ENCODE measurements at places on chromosomes 13 and 19. TPM values are rescaled to one million over a fixed set of nuclear protein-coding genes. Genes with fewer than 3 reads are reported as not detected.

GRCh38 chr19:51501594-51502263 lies at the start of gene SIGLEC12:
Gene SIGLEC12 (minus strand): TSS chr19:51501800. CDS start chr19:51501733, 67 bp downstream.
- H3K4me1 ChIP-seq = no peaks in the 10 kb centered on the region
- no peak within 1 kb of the TSS for H3K4me3 ChIP-seq
- no peaks in the 10 kb centered on the region for H3K36me3 ChIP-seq

C1QTNF9B gene
- not detected for total RNA-seq

ZSCAN4 gene
- not detected for total RNA-seq

- no peak overlapping the region for H3K27ac ChIP-seq
- no peaks in the 10 kb centered on the region for H3K36me3 ChIP-seq
- DNase-seq = no peak
- H3K4me1 ChIP-seq = no peaks in the 10 kb centered on the region
- H3K4me3 ChIP-seq = no peak overlapping the region
- H3K27me3 ChIP-seq = no peaks in the 10 kb centered on the region
Observed at GRCh38 chr19:29417048-29417447, 108.7 kb upstream of the VSTM2B start.

DNA sequence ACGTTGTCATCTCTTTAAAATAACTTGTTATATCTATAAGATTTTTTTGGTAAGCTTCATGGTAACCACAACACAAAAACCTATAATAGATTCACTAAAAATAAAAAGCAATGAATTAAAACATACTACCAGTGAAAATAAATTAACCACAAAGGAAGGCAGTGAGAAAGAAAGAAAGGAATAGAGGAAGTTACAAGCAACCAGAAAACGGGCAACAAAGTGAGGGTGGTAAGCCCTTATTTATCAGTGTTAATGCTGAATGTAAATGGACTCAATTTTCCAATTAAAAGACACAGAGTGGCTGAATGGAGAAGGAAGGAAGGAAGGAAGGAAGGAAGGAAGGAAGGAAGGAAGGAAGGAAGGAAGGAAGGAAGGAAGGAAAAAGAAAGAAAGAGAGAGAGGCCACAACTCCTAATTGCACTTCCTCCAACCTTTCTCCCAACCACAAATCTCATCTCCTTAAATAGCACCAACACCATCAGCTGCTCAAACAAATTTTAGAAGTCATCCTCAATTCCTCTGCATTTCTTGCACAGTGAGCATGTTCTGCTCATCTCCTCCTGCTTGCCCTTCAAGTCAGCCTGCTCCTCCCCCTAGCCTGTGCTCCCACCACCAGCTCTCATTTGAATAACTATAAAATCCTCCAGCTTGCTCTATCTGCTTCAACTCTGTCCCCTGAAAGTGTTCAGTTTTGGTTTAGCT lies 48.6 kb downstream of the CCNA1 start:
- H3K36me3 ChIP-seq = no peaks in the 10 kb centered on the region
- H3K4me3 ChIP-seq = no peak overlapping the region
- no peak for DNase-seq
- no peaks in the 10 kb centered on the region for H3K4me1 ChIP-seq
- H3K27ac ChIP-seq = no peak overlapping the region

MBD3L3 gene
- total RNA-seq = not detected

- H3K27ac ChIP-seq = no peak overlapping the region
- no peaks in the 10 kb centered on the region for H3K36me3 ChIP-seq
- no peak overlapping the region for H3K4me3 ChIP-seq
- H3K4me1 ChIP-seq = no peaks in the 10 kb centered on the region
Observed at GRCh38 chr13:53920916-53921315, 892.3 kb downstream of the OLFM4 start.

HIPK4 gene
- total RNA-seq = not detected

GRCh38 chr19:51781999-51782398 lies 13.0 kb upstream of the FPR3 start:
- no peak for DNase-seq
- no peak overlapping the region for H3K27ac ChIP-seq
- H3K4me1 ChIP-seq = peaks cover 6% of the 10 kb centered on the region
- no peak overlapping the region for H3K4me3 ChIP-seq

FUT3 gene
- 0.22 TPM for total RNA-seq

DNA sequence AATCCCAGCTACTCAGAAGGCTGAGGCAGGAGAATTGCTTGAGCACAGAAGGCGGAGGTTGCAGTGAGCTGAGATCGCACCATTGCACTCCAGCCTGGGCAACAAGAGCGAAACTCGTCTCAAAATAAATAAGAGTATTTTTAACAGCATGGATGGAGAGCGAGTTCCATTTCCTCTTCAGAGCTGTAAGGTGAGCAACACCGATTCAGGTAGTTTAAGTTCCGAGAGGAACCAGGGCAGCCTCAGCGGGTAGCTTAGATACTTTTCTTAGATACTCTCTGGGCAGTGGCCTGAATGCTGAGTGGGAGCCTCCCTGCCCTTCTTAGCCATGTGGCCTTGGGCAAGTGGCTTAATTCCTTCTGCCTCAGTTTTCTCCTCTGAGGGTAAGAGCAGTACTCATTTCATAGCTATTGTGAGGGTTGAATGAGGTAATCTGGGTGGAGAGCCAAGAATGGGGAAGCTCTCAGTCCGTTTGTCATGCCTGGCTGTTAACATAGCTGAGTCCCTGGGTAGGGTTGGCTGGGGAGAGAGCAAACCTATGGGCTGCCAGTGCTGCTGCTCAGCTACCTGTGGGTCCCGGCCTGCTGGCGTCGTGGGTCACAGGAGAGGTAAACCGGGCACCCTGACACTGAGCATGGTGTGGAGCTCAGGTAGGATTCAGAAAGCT lies 4.1 kb downstream of the ATP11A start:
- H3K36me3 ChIP-seq = no peaks in the 10 kb centered on the region
- DNase-seq = peak; percentile 35
- no peak overlapping the region for H3K4me3 ChIP-seq
- H3K27me3 ChIP-seq = no peaks in the 10 kb centered on the region

DNA sequence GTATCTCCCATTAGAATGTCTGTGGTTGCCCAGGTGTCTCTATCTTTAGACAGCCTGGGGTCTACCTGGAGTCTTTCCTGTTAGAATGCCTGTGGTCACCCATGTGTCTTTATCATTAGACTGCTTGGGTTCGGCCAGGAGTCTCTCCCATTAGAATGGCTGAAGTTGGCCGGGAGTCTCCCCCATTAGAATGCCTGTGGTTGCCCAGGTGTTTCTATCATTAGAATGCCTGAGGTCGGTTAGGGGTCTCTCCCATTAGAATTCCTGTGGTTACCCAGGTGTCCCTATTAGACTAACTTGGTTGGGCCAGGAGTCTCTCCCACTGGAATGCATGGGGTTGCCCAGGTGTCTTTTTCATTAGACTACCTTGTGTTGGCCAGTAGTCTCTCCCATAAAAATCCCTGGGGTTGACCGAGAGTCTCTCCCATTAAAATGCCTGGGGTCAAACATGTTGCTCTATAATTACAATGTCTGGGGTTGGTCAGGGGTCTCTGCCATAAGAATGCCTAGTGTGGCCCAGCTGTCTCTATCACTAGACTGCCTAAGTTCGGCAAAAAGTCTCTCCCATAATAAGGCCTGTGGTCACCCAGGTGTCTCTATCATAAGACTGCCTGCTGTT lies 1448.7 kb downstream of the UQCRFS1 start:
- no peak for DNase-seq
- H3K4me1 ChIP-seq = no peaks in the 10 kb centered on the region
- H3K27ac ChIP-seq = no peak overlapping the region
- no peak overlapping the region for H3K4me3 ChIP-seq

DNA sequence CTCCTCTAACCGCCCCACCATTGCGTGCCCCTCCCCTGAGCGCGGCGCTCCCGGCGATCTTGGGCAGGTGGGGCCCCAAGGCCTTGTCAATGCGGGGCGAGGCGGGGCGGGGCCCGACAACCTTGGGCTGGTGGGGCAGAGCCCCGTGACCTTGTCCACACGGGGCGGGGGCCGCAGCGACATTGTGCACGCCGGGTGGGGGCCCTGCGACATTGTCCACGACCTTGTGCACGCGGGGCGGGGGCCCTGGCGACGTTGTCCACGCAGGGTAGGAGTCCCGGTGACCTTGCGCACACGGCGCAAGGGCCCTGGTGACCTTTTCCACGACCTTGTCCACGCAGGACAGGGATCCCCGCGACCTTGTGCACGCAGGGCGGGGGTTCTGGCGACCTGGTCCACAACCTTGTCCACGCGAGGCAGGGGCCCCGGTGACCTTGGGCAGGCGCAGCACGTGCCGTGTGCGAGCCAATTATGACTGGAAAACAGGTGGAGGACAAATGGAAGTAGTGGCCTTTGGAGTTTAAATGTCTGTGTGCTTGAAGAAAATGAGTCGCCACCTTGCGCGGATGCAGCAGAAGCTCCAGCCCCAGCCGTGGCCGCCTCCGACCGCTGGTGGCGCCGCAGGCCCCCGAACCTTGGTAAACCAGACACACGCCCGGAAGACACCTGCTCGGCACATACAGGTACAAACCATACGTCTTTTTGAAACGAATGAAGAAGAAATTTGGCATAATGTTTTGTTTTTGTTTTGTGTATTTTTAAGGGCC lies 62.6 kb downstream of the LATS2 start:
- peaks cover 30% of the 10 kb centered on the region for H3K36me3 ChIP-seq
- no peak overlapping the region for H3K27ac ChIP-seq
- H3K4me1 ChIP-seq = peaks cover 12% of the 10 kb centered on the region
- H3K27me3 ChIP-seq = no peaks in the 10 kb centered on the region

DNA sequence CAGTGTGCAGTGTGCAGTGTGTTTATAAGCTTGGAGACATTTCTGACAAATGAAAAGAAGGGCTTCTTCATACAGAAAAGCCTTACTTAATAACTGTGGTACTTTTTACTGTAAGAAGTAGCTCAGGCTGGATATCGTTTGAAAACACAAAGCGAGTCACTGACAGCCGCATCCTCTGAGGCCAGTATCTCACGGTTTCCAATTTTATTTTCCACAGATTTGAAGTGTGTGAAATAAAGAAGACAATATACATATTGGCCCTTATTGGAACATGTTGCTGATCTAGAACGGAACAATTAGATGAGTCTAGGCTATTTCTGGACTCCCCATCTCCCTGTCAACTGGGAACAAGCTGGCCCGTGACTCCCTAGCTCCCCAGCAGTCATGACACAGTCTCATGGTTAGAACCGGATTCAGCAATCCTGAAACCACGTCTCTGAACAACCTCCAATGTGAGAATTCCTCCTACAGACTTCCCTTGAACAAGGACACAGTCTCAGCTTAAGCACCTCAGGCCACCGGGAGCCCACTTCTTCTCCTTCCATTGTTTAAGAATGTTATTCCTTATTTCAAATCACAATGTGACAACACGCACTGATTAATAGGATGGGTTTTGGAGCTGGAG lies 484.5 kb downstream of the COG6 start:
- no peak for DNase-seq
- H3K27ac ChIP-seq = no peak overlapping the region
- no peak overlapping the region for H3K4me3 ChIP-seq
- peaks cover 31% of the 10 kb centered on the region for H3K4me1 ChIP-seq

- H3K4me3 ChIP-seq = no peak overlapping the region
- no peaks in the 10 kb centered on the region for H3K4me1 ChIP-seq
- no peak for DNase-seq
Observed at GRCh38 chr19:7603919-7604318, 8.3 kb downstream of the CAMSAP3 start.

DNA sequence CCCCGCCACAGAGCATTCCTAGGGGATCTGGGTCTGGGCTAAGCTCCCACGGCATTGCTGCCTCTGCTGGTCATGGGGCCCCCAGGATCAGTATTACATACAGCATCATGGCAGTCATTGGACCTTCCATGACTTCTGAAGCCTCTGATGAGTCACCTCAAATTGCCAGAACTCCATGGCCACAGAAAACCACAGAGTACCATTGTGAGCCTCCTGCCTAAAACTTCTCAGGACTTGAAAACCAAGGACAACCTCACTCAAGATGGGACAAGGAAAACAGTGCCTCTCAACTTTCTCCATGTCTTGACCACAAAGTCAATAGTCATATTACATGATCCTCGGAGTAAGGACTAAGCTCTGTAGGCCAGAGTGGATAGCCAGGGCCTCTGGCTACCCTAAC lies 306.0 kb downstream of the GPC5 start:
- no peak overlapping the region for H3K27ac ChIP-seq
- DNase-seq = no peak
- H3K27me3 ChIP-seq = peaks cover 46% of the 10 kb centered on the region
- no peaks in the 10 kb centered on the region for H3K4me1 ChIP-seq
- H3K4me3 ChIP-seq = no peak overlapping the region

- no peak for DNase-seq
- H3K27ac ChIP-seq = peak overlapping the region; percentile 69
- peak overlapping the region; percentile 89 for H3K4me3 ChIP-seq
- peaks cover 10% of the 10 kb centered on the region for H3K4me1 ChIP-seq
Observed at GRCh38 chr13:114131583-114132418, 622 bp downstream of the RASA3 start.

DNA sequence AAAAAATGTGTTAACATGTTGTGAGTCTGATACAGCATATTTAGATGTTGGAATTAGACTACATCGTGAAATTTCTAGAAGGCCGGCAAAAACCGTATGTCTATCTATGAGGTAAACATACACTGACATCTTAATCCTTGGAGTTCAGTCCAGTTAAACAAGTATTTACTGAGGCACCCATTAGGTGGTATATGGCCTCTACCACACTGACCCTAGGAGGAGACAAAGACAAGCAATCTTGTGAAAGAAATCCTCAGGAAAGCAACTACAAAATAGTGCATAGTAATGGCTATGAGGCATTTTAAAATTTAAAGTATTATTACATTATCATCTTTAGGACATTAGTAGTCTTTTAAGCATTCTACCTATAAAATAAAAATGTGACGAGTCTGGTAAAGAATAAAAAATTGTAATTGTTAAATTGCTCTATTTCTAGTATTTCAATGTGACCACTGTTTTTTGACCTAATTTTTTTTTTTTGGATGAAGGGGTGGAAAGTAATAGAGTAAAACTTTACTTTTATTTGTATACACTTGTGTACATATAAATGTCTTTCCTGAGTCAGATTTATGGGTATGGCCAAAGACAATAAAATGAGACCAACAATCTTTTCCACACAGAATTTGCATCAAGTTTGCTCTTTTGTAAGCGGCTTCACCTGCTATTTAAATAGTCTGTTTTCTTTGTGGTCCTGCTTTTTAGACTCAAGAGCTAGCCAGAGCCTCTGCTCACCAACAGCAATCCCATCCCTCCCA lies 50.5 kb downstream of the KATNAL1 start:
- peaks cover 7% of the 10 kb centered on the region for H3K36me3 ChIP-seq
- no peak overlapping the region for H3K4me3 ChIP-seq
- H3K27ac ChIP-seq = peak overlapping the region; percentile 50
- peak; percentile 5 for DNase-seq

- DNase-seq = no peak
- H3K4me1 ChIP-seq = peaks cover 18% of the 10 kb centered on the region
- peaks cover 53% of the 10 kb centered on the region for H3K36me3 ChIP-seq
- H3K27ac ChIP-seq = peak overlapping the region; percentile 98
Observed at GRCh38 chr19:58385891-58386575, 1.0 kb upstream of the RPS5 start.

TARM1 gene
- total RNA-seq = not detected

DNA sequence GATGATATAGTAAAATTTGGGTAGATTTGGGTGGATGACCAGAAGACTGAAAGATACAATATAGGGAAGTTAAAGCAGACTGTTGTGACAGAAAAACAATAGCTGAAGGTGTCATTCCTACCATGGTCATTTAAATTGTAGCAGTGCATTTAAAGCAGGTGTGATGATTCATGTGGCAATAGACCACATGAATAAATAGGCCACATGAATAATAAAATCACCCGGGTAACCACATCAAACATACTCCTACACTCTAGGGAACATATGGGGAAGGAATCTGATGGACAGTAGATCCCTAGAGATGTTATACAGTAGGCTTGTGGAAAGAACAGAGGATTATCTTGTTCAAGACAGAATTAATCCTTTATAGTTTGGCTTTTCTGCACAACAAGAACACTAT lies 392.6 kb downstream of the SLITRK5 start:
- H3K4me3 ChIP-seq = no peak overlapping the region
- H3K36me3 ChIP-seq = no peaks in the 10 kb centered on the region
- H3K27ac ChIP-seq = no peak overlapping the region
